NCI-H1436 treated with DMSO at 0.1 percent for 48 hours (cell line): ENCODE measurements at places on chromosomes 1 and 21.

GRCh38 chr1:59541161-59541560 lies 244.3 kb downstream of the FGGY start:
- DNase-seq = no peak

DNA sequence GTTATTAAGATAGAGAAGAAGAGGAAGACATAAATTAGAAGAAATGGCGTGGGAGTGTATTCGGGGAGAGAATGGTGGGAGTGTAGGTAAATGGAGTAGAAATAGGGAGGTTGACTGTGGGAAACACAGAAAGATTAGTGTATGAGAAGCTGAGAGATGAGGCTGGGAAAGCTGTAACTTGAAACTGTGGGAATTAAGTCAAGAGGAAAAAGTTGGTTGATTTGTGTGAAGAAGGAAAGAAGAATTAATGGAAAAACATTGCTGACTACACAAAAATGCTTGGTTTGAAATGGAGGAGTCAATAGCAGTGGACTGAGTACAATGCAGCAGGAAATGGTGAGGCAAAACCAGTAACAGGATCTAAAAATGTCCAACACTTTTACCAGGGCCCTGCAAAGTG lies 448.3 kb downstream of the PTPRC start:
- DNase-seq = no peak

DNA sequence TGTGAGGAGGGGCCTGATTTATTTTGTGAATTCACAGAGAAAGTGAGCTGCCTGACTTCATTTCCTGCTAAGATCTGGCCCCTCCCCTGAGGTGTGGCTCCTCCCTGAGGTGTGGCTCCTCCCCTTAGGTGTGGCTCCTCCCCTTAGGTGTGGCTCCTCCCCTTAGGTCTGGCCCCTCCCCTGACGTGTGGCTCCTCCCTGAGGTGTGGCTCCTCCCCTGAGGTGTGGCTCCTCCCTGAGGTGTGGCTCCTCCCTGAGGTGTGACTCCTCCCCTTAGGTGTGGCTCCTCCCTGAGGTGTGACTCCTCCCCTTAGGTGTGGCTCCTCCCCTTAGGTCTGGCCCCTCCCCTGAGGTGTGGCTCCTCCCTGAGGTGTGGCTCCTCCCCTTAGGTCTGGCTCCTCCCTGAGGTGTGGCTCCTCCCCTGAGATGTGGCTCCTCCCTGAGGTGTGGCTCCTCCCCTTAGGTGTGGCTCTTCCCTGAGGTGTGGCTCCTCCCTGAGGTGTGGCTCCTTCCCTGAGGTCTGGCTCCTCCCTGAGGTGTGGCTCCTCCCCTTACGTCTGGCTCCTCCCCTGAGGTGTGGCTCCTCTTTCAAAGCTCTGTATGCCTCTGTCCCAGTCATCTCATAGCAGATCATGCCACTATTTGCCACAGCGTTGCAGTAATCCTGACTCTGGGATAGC lies 26.9 kb upstream of the LRRC3 start:
- DNase-seq = no peak

DNA sequence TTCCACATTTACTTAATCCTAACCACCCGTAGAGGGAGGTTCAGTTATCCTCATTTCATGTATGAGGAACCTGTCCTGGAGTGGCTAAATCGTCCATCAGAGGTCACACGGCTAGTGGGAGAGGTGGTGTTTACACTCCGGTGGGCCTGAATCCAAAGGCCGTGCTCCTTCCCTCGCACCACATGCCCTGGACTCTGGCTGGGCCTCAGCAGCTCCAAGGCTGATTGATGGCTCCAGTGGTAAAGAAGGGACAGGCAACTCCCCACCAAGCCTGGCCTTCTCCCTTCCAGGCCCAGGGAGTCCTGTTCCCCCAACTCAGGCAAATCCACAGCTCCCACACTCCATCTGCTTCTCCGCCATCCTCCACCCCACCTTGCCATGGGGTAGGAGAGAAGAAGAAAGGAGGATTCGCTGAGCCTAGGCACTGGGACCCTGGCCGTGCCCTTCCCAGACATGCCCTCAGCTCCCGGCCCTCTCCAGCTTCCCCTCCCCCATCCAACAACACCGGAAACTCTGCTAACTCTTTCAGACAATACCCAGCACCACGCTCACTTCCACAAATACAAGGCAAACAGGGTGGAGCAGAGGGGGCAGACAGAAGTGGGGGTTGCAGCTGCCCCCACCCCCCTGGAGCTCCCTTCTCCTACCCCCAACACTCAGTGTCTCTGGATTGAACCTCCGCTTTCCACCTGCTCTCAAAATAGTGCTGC lies 10.9 kb downstream of the ARHGEF2 start:
- no peak for DNase-seq
